Stimulated activated CD4-positive, alpha-beta T cell treated with anti-CD3 and anti-CD28 coated beads, Interleukin-1b, Interleukin-23, amount 100 ng/mL, for 24 hours (primary cell): ENCODE measurements at places on chromosomes 6 and 20.

DNA sequence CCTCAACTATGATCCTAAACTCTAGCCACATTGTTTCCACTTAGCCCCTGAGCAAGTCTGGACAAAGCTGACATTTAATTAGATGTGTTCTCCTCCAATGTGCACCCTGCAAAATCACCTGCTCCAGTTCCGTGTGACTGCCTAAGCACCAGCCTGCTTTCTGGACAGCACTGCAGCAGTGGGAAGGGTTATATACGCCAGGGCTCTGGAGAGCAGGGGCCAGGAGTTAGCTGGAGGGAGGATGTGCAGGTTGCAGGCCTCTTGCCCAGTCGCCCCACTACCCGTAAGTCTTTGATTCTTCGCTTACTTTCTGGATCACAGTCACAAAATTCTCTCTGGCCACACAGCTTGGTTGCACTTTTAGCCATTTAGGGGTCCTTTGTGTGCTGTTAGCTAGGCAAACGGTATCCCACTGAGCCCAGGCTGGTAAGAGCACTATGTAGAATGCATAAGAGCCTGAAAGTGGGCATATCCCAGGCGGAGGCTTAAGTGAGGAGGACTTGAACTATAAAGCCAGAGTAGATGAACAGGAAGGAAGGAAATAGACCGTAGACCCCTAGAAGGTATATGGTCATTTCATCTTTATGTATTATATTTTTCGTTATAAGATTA, 10.7 kb upstream of the PLEKHG1 start:
- DNase-seq: no peak

DNA sequence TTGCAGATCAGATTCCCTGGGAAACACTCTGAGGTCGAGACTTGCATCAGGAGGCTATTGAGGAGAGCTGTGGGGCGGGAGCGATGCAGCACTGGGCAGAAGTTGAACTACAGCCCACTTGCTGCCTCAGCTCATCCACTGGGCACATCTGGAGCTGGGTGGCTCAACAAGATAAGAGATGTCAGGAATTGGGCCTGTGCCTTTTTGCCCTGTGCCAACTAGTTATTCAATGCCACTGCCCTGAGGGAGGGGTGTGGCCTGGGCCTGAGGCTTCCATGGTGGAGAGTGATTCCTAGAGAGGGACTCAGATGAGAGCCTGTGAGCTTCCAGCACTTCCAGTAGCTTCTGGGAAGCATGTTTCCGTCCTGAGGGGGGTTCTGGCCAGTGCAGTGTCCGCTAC, 32.7 kb downstream of the BRPF3 start:
- no peak for DNase-seq

- DNase-seq: no peak
These were observed 84.7 kb upstream of the GJE1 start for GRCh38 chr6:142047934-142048592.

DNA sequence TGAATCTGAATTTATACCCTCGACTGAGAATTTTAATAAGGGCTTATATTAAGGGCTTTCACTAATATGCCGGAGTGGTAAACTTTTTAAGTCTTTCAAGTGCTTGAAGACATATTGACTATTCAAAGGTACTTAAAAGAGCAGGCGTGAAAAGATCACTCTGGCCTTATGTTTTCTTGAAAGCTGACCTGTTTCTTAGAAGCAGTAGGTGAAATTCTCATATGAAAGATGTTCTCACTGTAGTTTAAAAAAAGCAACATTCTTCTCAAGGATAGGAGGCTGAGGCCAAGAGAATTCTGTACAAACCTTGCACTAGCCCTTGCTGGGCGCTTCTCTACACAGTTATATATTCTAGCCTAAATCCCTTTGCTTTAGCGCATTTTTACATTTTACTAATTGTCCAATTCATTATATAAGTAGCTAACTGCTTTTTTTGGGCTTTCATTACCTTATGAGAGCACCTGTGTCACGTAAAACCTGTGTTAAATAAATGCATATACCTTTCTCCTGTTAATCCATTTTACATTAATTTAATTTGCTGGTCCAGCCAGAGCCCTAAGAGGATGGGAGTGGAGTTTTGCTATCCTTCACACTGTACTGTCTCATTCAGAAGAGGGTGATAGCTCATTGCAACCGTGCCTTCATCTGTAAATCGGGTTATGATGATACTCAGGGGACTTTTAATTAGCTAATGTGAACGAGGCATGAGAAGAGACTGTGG, 59.6 kb upstream of the HFE start:
- DNase-seq: no peak

DNA sequence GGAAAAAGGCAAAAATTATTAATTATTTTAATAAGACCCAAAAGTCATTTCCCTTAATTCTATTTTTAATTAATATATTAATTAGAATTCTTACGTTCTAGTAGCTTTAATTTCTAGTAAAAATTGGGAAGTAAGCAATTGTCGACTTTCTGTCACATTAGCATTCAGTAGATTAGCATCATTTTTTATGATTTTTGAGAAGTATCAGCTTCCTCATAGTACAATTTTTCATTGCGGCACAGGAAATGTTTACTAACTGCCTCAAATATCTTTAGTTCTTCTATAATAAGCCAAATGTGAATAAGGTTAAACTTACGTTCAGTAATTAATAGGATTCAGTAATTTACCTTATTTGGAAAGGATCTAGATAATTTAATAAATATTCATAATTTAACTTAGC, 687.4 kb downstream of the EPM2A start:
- DNase-seq: no peak

DNA sequence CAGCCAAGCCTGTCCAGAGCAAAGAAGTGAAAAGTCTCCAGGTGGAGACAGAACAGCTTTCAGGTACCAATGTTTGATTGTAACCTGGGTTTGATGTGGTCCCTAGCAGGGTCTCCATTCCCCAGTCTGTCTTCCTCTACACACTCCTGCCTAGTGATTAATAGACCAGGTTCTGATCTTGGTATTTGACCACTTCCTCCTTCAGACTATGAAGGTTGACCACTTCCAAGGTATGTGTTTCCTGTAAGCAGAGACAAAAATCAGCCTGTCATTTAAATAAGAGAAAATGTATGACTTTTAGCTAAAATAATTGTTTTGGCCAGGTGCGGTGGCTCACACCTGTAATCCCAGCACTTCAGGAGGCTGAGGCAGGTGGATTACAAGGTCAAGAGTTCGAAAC, 41.8 kb upstream of the TOP1 start:
- DNase-seq: no peak

- no peak for DNase-seq
These were observed 54.3 kb upstream of the RNF146 start for GRCh38 chr6:127212376-127212775.

DNA sequence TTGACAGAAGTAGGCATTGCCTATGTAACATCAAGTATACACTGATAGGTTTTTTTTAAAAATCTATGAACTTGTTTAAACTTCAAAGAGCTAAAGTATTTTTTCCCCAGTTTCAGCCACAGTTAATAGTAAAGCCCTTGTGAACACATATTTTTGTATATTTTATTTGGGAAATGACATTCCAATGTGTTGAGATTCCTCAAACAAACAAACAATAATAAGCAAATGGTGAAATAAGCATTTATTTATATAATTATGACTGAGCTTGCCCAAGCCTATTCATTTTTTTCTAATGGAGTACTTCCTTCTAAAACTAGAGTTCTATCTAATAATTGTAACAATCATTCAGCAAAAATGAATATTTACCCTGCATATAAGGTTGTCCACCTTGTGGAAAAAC, 12.5 kb downstream of the SYCP2 start:
- DNase-seq: no peak

DNA sequence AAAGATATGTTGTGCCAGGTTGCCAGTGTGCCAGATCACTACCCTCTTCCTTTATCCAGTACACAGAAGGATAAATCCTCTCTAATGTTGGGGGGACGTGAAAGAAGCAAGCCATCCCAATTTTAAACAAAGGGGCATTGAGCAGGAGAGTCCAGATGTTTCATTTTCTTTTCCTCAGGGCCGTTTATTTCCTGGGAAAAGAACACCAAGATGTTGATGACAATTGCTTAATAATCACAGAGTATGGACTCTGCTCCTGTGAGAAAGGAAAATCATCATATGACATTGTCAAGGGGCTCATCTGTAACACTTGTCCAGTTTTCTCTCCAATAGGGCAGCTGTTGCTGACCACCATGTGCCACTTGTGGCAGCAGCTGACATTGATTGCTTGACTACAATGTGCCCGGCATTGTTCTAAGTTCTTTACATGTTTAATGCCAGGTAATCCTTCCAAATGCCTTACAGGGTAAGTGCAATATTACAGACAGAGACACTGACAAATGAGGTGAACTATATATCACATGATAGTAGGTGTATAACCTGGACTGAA, 161.4 kb downstream of the CD109 start:
- DNase-seq: no peak

- no peak for DNase-seq
These were observed 45.7 kb downstream of the PPARD start for GRCh38 chr6:35388030-35388429.

DNA sequence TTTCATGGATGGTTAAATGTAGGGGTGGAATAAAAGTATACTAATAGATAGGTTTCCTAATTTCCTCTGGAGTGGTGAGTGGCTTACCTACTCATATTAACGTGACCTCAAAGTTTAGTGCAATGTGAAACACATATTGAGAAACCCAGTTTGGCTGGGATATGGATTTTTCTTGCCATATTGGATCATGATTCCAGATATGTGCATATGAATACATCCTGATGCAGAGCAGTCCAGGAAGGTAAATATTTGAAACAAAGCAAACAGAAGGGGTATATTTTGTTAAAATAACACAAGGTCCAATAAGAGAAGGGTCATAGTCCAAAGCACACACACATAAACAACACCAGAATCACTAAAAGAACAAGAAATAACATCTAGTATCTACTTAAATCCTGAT, 608.1 kb downstream of the PKHD1 start:
- no peak for DNase-seq

- no peak for DNase-seq
These were observed 40.7 kb downstream of the MAP3K5 start for GRCh38 chr6:136751522-136751956.

GRCh38 chr20:38426006-38426897, 8.9 kb downstream of the SNHG17 start:
- no peak for DNase-seq

DNA sequence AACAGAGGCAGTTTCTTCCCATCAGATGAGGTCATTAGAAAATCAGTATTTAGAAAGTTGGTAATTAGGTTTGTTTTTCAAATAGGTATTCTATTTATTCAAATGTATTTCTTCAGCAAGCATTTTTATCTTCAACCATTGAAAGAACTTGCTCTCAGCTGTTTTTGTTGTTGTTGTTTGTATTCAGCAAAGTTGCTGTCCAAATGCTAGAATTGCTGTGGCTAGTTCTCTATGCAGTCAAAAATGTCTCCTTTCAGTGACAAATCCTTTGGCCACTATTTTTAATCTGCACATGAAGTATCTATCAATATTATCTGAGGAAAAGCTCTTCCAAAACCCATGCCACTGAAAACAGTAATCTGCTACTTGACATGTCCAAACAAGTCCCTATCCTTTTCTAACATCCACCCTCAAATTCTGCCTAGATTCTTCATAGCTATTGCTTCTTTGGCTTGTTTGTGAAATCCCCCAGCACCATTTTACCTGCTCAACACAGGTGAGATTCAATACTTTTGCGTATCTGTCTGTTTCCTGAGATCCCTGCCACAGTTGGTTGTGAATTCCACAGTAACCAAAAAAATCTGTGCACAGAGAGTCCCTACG, 1005.4 kb downstream of the GRIK2 start:
- no peak for DNase-seq

- no peak for DNase-seq
These were observed 1586.7 kb downstream of the HACE1 start for GRCh38 chr6:103273048-103273447.

DNA sequence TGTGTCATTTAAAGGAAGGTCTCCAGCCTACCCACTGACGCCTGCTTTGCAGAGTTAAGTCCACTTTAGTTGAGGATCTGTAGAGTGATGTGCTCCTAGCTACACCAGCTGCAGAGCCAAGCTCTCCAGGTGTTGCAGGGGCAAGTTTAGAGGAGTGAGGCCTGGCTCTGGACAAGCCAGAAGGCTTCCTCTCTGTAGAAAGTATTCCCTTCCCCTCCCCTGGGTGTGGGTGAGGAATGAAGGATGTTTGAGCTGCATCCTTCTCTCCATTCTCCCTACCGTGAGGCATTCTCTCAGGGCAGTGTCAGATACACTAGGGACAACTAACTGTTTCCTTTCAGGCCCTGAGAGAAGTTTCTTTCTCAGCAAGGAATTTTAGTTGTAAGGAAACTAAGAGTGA, 66.5 kb downstream of the ELOVL5 start:
- no peak for DNase-seq
